ENCODE measurements at places on chromosomes 6 and 20. TPM values are rescaled to one million over a fixed set of nuclear protein-coding genes. Genes with fewer than 3 reads are reported as not detected.

Gene MOG
- not detected for total RNA-seq

Gene SIRPA
- 14.4 TPM for total RNA-seq

Gene CFB
- total RNA-seq = 4.7 TPM

Gene ANKRD66
- total RNA-seq = not detected

Gene SLC22A7
- not detected for total RNA-seq

Gene PLCB4
- 1.8 TPM for total RNA-seq

Gene FAM229B
- total RNA-seq = 11.3 TPM

Data from endothelial cell of coronary artery (primary cell).